Dorsolateral prefrontal cortex (tissue), 122 donors: ENCODE measurements at places on chromosomes 16 and 17. TPM values are rescaled to one million over a fixed set of nuclear protein-coding genes. Genes with fewer than 3 reads are reported as not detected.

GRCh38 chr17:55237841-55238178, 26.9 kb upstream of the HLF start:
- DNase-seq = no peak

- peak; percentile 83 for DNase-seq
Observed at GRCh38 chr17:58531661-58532554, 17.5 kb upstream of the MTMR4 start.

- DNase-seq = no peak
Observed at GRCh38 chr16:85627526-85628264, 14.6 kb downstream of the GSE1 start.

SYNGR3 gene
- 131 TPM for total RNA-seq

NPIPA3 gene
- 3.8 TPM for total RNA-seq

C17orf113 gene
- total RNA-seq = 3.2 TPM

AP2B1 gene
- 270 TPM for total RNA-seq
